ENCODE measurements at places on chromosomes 16 and 17. TPM values are rescaled to one million over a fixed set of nuclear protein-coding genes. Genes with fewer than 3 reads are reported as not detected.

The TP53TG3D gene
- total RNA-seq = not detected

The GNGT2 gene
- 2.9 TPM for total RNA-seq

The RAI1 gene
- total RNA-seq = 19.5 TPM

The SMPD3 gene
- 0.75 TPM for total RNA-seq

The TM4SF5 gene
- total RNA-seq = not detected

The PCYT2 gene
- total RNA-seq = 48.3 TPM

- H3K4me3 ChIP-seq = no peak overlapping the region
- H3K27me3 ChIP-seq = no peaks in the 10 kb centered on the region
- no peak overlapping the region for H3K27ac ChIP-seq
- H3K36me3 ChIP-seq = no peaks in the 10 kb centered on the region
- H3K4me1 ChIP-seq = no peaks in the 10 kb centered on the region
- DNase-seq = no peak
Measured at GRCh38 chr17:15404106-15405057, 63.0 kb upstream of the TEKT3 start.

- no peak overlapping the region for H3K4me3 ChIP-seq
- H3K4me1 ChIP-seq = peaks cover 38% of the 10 kb centered on the region
- no peak for DNase-seq
- no peak overlapping the region for H3K27ac ChIP-seq
Measured at GRCh38 chr17:17017343-17018014, 24.8 kb upstream of the MPRIP start.

GRCh38 chr17:45414990-45415881 lies 17.4 kb downstream of the ARHGAP27 start:
- no peak overlapping the region for H3K27ac ChIP-seq
- no peaks in the 10 kb centered on the region for H3K27me3 ChIP-seq
- no peak for DNase-seq
- H3K4me1 ChIP-seq = peaks cover 18% of the 10 kb centered on the region
- no peaks in the 10 kb centered on the region for H3K36me3 ChIP-seq

DNA sequence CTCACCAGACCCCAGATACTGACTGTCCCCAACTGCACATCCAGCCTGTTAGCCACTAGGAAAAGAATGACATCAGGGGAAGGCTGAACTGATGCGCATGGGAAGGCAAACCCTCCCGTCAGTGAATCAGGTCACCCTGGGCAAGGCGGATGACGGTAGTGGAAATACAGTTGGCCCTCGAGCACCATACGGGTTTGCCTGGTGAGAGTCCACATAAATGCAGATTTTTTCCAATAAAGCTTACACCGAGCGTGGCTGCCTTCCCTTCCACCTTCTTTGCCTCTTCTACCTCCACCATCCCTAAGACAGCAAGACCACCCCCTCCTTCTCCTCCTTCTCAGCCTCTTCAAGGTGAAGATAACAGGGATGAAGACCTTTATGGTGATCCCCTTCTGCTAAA lies 236.1 kb upstream of the TNRC6C start:
- peaks cover 3% of the 10 kb centered on the region for H3K4me1 ChIP-seq
- no peaks in the 10 kb centered on the region for H3K36me3 ChIP-seq
- no peaks in the 10 kb centered on the region for H3K27me3 ChIP-seq
- DNase-seq = no peak
- no peak overlapping the region for H3K27ac ChIP-seq
- no peak overlapping the region for H3K4me3 ChIP-seq

GRCh38 chr16:4160658-4161430 lies 44.6 kb upstream of the ADCY9 start:
- no peaks in the 10 kb centered on the region for H3K4me1 ChIP-seq
- no peaks in the 10 kb centered on the region for H3K36me3 ChIP-seq
- H3K27me3 ChIP-seq = no peaks in the 10 kb centered on the region

DNA sequence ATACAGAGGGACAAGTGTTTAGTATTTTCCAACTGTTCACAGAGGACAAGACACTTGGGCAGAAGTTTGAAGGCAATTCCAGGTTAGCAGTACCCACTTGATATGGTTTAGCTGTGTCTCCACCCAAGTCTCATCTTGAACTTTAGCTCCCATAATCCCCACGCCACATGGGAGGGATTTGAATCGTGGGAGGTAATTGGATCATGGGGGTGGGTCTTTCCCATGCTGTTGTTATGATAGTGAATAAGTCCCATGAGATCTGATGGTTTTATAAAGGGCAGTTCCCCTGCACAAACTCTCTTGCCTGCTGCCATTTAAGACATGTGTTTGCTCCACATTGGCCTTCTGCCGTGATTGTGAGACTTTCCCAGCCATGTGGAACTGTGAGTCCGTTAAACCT lies 668.9 kb downstream of the MAF start:
- H3K4me3 ChIP-seq = no peak overlapping the region
- H3K36me3 ChIP-seq = no peaks in the 10 kb centered on the region
- DNase-seq = no peak
- no peak overlapping the region for H3K27ac ChIP-seq
- H3K4me1 ChIP-seq = no peaks in the 10 kb centered on the region

GRCh38 chr17:13869331-13869940 lies 199.9 kb upstream of the COX10 start:
- no peak for DNase-seq
- H3K4me1 ChIP-seq = no peaks in the 10 kb centered on the region
- H3K27ac ChIP-seq = no peak overlapping the region

DNA sequence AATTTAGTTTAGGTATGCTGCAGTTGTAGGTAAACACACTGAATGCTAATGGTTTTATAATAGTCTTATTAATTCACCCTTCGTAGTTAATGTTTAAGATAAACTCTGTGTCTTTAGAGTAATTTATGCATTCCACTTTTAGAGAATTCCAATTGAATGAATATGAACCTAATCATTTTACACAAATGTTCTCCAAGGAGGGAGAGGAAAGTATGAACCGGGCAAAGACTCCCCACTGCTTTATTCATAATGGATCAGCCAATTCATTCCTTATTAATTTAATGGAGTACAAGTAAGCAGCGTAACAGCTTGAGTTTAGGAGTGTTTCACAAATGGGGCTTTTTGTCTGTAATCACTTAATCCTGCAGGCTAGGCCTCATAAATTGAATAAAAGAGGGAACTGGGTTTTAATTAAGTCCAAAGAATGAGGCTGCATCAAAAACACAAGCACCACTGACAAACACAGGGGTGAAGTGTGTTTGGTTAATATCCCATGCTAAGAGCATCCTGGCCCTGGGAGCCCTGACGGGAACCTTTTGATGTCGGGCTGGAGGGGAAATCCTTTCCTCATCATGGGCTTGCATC lies 375.7 kb upstream of the DYNLRB2 start:
- no peaks in the 10 kb centered on the region for H3K36me3 ChIP-seq
- no peak overlapping the region for H3K27ac ChIP-seq
- no peaks in the 10 kb centered on the region for H3K27me3 ChIP-seq
- no peak overlapping the region for H3K4me3 ChIP-seq
- no peaks in the 10 kb centered on the region for H3K4me1 ChIP-seq
- DNase-seq = no peak

DNA sequence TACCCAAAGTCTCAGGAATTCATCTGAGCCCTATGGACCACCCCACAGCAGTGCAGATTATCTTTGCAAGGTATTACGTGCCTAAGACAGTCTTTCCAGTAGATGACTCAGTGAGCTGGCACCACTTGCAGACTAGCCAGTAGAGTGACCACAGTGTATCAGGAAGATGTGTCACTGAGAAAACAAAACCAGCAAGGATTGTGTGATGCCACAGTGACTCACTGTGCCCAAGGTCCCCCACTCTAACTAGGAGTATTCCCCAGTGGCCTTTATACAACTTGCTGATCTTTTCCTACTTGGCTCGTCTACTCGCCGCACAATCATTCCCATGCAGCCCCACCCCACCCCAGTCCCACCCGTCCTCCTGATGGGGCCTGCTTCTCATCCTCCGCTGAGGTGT lies 26.8 kb upstream of the PRKCA start:
- DNase-seq = no peak
- no peak overlapping the region for H3K4me3 ChIP-seq
- no peaks in the 10 kb centered on the region for H3K36me3 ChIP-seq

DNA sequence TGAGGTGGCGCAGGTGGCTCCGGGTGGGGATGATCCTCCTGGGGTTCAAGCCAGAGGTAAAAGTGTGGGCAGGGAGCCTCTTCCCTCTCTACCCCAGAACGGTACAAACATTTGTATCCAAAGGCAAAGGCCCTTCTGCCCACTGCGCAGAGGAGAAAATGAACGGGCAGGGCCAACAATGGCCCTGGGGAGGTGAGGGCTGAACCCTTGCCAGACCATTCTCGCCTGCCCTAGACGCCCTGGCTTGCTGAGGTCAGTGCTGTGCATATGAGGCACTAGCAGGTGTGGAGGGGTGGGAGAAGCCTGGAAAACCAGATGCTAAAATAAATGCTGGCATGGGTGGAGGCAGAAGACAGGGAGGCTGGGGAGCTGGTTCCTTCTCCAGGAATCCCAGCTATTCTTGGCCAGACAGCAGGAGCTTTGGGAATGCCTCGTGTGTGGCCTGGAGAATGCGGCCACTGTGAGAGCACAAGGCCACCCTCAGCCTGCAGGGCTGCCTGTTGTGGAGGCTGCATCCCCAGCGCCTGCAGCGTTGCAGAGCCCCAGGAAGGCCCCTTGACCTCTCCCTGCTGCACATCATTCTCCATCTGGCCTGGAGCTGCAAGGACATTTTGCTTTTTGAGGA lies 4.5 kb downstream of the C17orf50 start:
- H3K27ac ChIP-seq = no peak overlapping the region
- no peak for DNase-seq
- peaks cover 6% of the 10 kb centered on the region for H3K4me1 ChIP-seq
- no peaks in the 10 kb centered on the region for H3K36me3 ChIP-seq
- no peaks in the 10 kb centered on the region for H3K27me3 ChIP-seq

GRCh38 chr17:81306898-81307510 lies 11.9 kb upstream of the SLC38A10 start:
- no peaks in the 10 kb centered on the region for H3K27me3 ChIP-seq
- H3K36me3 ChIP-seq = no peaks in the 10 kb centered on the region
- no peak overlapping the region for H3K4me3 ChIP-seq
- H3K4me1 ChIP-seq = no peaks in the 10 kb centered on the region
- H3K27ac ChIP-seq = no peak overlapping the region

DNA sequence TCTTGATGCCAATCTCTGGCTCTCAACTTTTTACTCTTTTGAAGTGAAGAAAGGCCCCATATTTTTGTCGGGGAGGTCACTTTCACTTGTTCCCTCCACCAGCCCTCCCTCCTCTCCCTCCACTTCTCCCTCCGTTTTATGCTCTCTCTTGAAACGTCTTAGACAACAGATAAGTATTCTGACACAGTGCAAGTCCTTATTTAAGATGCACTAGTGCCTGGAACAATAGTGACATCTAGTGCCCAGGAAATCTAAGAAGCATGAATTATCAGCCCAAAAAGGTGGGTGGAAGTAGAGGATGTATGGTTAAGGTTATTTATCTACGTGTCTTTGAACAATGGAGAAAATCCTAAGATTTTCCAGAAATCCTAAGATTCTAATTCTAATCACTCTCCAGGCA lies 17.9 kb downstream of the PSME3IP1 start:
- H3K4me3 ChIP-seq = no peak overlapping the region
- DNase-seq = peak; percentile 65
- peaks cover 5% of the 10 kb centered on the region for H3K4me1 ChIP-seq
- H3K36me3 ChIP-seq = peaks cover 65% of the 10 kb centered on the region

DNA sequence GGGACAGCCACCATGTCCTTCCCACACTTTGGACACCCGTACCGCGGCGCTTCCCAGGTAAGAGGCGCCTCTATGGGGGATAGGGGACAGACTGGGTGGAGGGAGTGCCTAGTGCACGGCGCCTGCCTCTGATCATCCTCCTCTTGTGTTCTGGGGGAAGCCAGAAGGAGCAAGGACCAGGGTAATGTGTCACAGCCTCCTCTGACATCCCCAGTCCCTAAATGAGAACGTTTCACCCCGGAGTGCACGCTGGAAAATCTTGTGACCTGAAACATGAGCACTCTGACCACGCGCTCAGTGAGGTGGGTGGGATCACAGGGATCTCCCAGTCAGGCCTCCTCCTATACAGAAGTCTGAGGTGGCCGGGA lies 1.1 kb downstream of the IRX6 start:
- no peaks in the 10 kb centered on the region for H3K4me1 ChIP-seq
- no peaks in the 10 kb centered on the region for H3K36me3 ChIP-seq
- H3K27me3 ChIP-seq = peaks cover 11% of the 10 kb centered on the region

All from CD4-positive, alpha-beta memory T cell (primary cell).